ENCODE measurements at places on chromosomes 1 and 21. TPM values are rescaled to one million over a fixed set of nuclear protein-coding genes. Genes with fewer than 3 reads are reported as not detected.
A peak's percentile ranks its signal among the peaks of the same experiment; 100 is the strongest.

GRCh38 chr1:39326836-39327235 is 122.3 kb downstream of the MACF1 start:
- H3K36me3 ChIP-seq, result no peaks in the 10 kb centered on the region
- H3K27me3 ChIP-seq, result no peaks in the 10 kb centered on the region
- no peak overlapping the region for H3K4me3 ChIP-seq
- no peak for DNase-seq
- no peak overlapping the region for H3K27ac ChIP-seq

The TSTD1 gene
- total RNA-seq, result 49.4 TPM

The CLCA2 gene
- not detected for total RNA-seq

GRCh38 chr1:96256130-96256790 is 465.3 kb upstream of the PTBP2 start:
- DNase-seq, result no peak
- no peaks in the 10 kb centered on the region for H3K36me3 ChIP-seq
- H3K4me3 ChIP-seq, result no peak overlapping the region
- no peaks in the 10 kb centered on the region for H3K27me3 ChIP-seq
- no peaks in the 10 kb centered on the region for H3K4me1 ChIP-seq

The CR2 gene
- not detected for total RNA-seq

DNA sequence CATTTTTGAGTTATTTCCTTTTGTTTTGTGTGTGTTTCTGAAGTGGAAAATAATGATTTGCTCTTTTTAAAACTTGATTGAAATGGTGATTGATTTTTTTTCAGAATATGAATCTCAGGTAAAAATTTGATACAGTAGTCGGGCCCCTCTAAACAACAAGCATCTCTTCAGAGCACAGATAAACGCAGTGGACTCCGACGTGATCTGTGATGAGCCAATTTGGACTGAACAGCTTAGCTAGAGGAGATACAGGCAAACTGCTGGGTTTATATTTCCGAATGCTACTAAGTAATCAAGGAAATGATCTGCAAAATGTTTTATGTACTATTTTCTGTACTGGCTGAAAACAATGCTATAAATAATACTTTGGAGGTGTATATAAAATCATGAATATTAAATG is 705.7 kb upstream of the RGS18 start:
- no peak overlapping the region for H3K27ac ChIP-seq
- DNase-seq, result no peak
- H3K4me1 ChIP-seq, result no peaks in the 10 kb centered on the region
- no peaks in the 10 kb centered on the region for H3K36me3 ChIP-seq
- H3K27me3 ChIP-seq, result no peaks in the 10 kb centered on the region

DNA sequence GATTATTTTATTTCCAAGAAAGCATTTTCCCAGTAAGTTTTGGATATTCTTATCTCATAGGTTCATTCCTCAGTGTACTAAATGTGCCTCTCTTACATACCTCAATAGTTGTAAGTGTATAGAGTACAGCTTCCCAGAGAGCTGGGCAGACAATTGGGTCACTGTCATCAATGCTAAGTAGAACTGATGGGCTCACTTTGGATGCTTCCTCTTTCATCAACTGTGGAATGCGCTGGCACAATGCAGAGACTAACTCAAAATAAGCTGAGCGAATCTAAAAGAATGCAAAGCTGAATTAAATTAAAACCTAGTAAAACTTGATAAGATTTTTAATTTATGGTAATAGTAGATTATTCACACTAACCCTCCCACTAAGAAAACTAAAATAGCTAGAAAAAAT is 21.5 kb downstream of the LTN1 start:
- H3K4me1 ChIP-seq, result no peaks in the 10 kb centered on the region
- H3K4me3 ChIP-seq, result no peak overlapping the region
- no peaks in the 10 kb centered on the region for H3K27me3 ChIP-seq
- H3K27ac ChIP-seq, result no peak overlapping the region
- no peak for DNase-seq

- no peak for DNase-seq
- H3K36me3 ChIP-seq, result no peaks in the 10 kb centered on the region
- H3K4me1 ChIP-seq, result no peaks in the 10 kb centered on the region
- no peak overlapping the region for H3K27ac ChIP-seq
- no peaks in the 10 kb centered on the region for H3K27me3 ChIP-seq
These were observed 382.3 kb downstream of the PRDM2 start for GRCh38 chr1:14082331-14082730.

- H3K27ac ChIP-seq, result no peak overlapping the region
- no peaks in the 10 kb centered on the region for H3K27me3 ChIP-seq
- H3K4me3 ChIP-seq, result no peak overlapping the region
- DNase-seq, result no peak
- no peaks in the 10 kb centered on the region for H3K4me1 ChIP-seq
These were observed 14.4 kb upstream of the NOS1AP start for GRCh38 chr1:162055062-162055461.

DNA sequence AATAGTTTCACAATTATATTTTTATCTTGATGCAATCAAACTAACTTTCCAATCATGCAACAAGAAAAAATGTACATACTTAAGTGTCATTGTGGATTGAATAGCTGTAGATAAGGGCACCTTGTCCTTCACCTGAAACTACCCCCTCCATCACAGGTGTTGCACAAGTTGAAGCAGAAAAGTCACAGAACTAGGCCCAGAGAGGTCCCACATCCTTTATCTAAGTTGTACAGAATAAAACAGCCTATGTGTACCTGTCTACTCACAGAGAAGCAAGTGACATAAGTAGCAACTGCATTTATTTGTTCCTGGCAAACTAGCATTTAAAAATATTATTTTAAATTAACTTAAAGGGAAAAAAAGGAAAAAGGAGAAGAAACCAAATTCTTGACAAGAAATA is 256.8 kb downstream of the FAF1 start:
- peaks cover 27% of the 10 kb centered on the region for H3K4me1 ChIP-seq
- no peak for DNase-seq
- no peak overlapping the region for H3K4me3 ChIP-seq
- H3K27ac ChIP-seq, result no peak overlapping the region
- H3K36me3 ChIP-seq, result no peaks in the 10 kb centered on the region

DNA sequence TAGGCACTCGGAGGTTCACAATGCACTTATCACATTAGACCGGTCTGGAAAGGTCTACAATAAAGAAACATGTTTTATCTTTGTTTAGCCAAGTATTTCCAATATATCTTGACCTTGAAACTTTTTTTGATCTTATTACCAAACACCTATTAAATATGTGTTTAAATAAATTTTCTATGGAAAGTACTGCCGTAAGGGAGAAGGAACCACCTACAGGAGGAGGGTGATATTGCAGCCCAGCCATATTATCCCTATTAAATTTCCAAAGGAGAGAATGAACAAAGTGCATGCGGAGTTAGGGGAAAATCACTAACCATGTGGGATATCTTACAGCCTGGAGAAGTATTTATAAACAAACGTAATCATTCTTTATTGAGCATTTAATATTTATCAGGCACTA is 14.5 kb downstream of the BRINP2 start:
- H3K27me3 ChIP-seq, result no peaks in the 10 kb centered on the region
- no peak overlapping the region for H3K27ac ChIP-seq
- no peaks in the 10 kb centered on the region for H3K36me3 ChIP-seq
- DNase-seq, result peak; percentile 16
- H3K4me1 ChIP-seq, result no peaks in the 10 kb centered on the region

The LCE2A gene
- not detected for total RNA-seq

GRCh38 chr1:226733304-226733703 is 5.8 kb downstream of the ITPKB start:
- no peak overlapping the region for H3K27ac ChIP-seq
- no peaks in the 10 kb centered on the region for H3K36me3 ChIP-seq
- DNase-seq, result no peak
- H3K4me3 ChIP-seq, result no peak overlapping the region

DNA sequence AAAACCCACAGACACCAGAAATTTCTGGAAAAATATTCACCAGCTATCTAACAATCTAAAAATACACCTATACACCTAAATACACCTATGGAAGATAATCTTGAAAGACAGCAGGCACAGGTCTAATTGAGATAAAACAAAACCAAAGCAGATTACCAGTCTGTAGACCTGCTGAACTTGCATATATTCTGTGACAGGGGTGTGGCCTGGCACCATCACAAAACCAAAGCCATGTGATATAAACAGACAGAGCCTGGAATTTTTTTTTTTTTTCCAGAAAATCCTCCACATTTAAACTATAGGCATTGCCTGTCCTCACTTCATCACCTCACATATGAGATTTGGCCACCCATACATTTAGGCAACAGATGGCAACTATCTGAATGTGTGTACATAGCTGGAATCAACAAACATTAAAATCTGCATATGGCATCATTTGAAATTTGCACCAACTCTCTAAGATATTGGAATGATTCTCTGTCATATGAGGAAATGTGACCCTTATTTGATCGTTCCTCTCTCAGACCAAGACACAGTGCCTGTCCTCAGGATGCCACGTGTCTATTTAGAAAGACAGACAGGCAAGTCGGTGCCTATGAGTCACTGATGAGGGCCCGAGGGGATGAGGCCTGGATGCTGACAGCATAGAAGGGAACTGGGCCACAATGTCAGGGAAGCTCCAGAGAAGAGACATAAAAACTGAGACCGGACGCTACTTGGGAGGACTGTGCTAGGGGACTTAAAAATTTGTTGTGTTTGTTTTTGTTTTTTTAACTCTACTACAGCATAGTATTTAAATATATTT is 32.6 kb downstream of the NMNAT2 start:
- no peaks in the 10 kb centered on the region for H3K27me3 ChIP-seq
- H3K27ac ChIP-seq, result no peak overlapping the region
- H3K4me1 ChIP-seq, result no peaks in the 10 kb centered on the region

The NBL1 gene
- total RNA-seq, result 32.4 TPM

DNA sequence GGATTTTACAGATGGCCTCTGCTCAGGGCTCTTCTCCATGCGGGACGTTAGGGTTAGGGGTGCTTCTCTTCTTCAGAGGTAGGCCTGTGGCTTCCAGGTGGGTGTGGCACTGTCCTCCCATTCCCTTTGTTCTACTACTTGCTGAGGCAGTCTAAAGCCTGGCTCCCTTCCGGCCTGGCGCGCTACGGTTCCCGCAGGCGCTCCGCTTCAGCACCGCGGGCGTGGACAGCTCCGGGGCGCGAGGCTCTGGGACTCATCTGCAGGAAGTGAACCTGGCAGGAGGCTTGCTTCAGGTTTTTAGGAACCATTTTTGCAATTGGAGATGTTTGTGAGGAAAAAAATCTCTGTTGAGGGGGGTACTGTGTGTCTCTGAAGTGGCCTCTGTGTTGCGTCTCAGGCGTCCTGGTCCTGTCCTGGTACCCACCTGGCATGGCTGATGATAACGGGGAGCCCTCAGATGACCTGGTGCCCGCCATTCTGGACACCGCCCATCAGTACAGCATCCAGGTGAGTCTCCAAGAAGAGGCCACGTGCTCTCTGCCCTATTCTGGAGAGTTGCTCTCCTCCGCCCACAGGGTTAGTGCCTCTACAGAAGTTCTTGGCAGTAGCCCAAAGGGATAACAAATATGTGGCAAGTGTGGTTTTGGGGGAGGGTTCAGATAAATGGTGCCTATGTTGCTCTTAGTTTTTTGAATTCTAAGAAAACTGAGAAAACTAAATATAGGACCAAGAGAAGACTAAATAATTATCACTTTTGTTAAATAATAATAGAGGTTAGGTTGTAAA is 1.9 kb downstream of the MANEAL start:
- H3K4me3 ChIP-seq, result no peak overlapping the region
- peaks cover 3% of the 10 kb centered on the region for H3K36me3 ChIP-seq
- H3K27me3 ChIP-seq, result no peaks in the 10 kb centered on the region
- DNase-seq, result peak; percentile 63
- H3K4me1 ChIP-seq, result peaks cover 20% of the 10 kb centered on the region
- no peak overlapping the region for H3K27ac ChIP-seq

DNA sequence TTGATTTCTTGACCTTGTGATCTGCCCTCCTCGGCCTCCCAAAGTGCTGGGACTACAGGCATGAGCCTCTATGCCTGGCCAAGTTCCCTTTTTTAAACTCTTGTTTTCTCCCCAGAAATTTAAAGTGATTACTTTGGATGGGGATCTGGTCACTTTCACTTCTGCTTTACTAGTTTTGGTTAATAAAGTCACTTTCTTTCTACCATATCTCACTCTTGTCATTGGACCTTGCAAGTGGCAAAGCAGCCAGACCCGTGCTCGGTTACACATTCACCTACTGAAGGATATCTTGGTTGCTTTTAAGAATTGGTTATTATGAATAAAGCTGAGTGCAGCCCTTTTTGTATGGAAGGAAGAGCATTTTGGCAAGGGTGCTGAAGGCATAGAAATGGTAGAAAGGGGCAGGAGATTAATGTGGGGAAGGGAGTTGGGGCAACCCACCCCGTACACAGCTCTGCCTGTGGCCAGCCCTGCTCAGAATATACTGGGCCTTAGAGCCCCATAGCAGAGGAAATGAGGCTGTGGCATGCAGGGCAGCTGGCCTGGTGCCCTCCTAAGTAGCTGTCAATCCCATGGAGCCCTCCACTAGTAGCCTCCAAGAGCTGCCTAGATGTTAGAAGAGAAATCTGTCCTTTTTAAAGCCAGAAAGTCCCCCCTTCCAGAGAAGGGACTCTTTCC is 40.7 kb downstream of the CD2 start:
- H3K27me3 ChIP-seq, result no peaks in the 10 kb centered on the region
- no peak overlapping the region for H3K4me3 ChIP-seq
- no peak for DNase-seq

The FAM72C gene
- not detected for total RNA-seq

GRCh38 chr1:3368711-3369445 is 85.6 kb upstream of the ARHGEF16 start:
- H3K27ac ChIP-seq, result no peak overlapping the region
- H3K36me3 ChIP-seq, result no peaks in the 10 kb centered on the region
- no peak overlapping the region for H3K4me3 ChIP-seq

The MYBPH gene
- not detected for total RNA-seq

The HAX1 gene
- 54.5 TPM for total RNA-seq

DNA sequence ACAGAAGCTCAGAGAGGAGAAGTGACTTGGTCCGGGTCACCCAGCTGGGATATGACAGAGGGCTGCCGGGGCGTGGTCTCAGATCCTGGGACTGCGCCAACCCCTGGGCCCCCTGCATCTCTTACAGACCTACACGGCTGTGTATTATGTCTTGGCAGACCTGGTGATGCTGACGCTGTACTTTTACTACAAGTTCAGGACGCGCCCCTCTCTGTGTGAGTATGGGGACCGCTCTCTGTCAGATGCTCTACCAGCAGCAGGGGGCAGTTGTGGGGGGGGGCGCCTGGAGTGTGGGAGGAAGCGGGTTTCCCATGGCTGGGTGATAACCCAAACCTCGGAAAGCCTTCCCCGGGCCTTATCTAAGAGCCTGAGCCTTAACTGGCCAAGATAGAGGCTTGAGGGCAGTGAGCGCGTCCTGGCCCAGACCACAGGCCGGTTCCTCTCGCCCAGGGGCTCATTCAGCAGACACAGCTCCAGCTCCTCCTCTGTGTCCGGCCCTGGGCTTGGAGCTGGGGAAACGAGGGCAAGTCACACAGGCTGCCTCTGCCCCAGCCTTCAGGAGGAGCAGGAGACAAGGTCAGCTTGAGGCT is 13.3 kb downstream of the SLC66A1 start:
- no peak for DNase-seq
- no peaks in the 10 kb centered on the region for H3K36me3 ChIP-seq
- H3K27me3 ChIP-seq, result no peaks in the 10 kb centered on the region

- H3K4me3 ChIP-seq, result no peak overlapping the region
- no peaks in the 10 kb centered on the region for H3K27me3 ChIP-seq
- no peak for DNase-seq
These were observed 24.8 kb upstream of the USH2A start for GRCh38 chr1:216448011-216448510.

The SEMA6C gene
- total RNA-seq, result 3.6 TPM

- H3K36me3 ChIP-seq, result no peaks in the 10 kb centered on the region
- no peaks in the 10 kb centered on the region for H3K27me3 ChIP-seq
- peak; percentile 81 for DNase-seq
- no peak overlapping the region for H3K27ac ChIP-seq
- H3K4me1 ChIP-seq, result peaks cover 17% of the 10 kb centered on the region
These were observed 4.2 kb upstream of the DYRK3 start for GRCh38 chr1:206631085-206631509.

The FMO2 gene
- 18.9 TPM for total RNA-seq
